ENCODE measurements at places on chromosomes 3 and 15. TPM values are rescaled to one million over a fixed set of nuclear protein-coding genes. Genes with fewer than 3 reads are reported as not detected.

- H3K27me3 ChIP-seq = no peaks in the 10 kb centered on the region
- H3K4me1 ChIP-seq = peaks cover 20% of the 10 kb centered on the region
- peak overlapping the region; percentile 48 for H3K4me3 ChIP-seq
Measured at GRCh38 chr3:114624047-114624445, 330.2 kb downstream of the TIGIT start.

Gene PLA1A
- total RNA-seq = not detected

Gene RBPMS2
- 0.17 TPM for total RNA-seq

GRCh38 chr15:75152382-75153079, 49.2 kb upstream of the C15orf39 start:
- peak overlapping the region; percentile 12 for H3K27ac ChIP-seq
- DNase-seq = no peak
- H3K4me3 ChIP-seq = no peak overlapping the region
- H3K27me3 ChIP-seq = no peaks in the 10 kb centered on the region

Gene IDH2
- 10.2 TPM for total RNA-seq

- no peaks in the 10 kb centered on the region for H3K36me3 ChIP-seq
- no peak overlapping the region for H3K27ac ChIP-seq
- no peak overlapping the region for H3K4me3 ChIP-seq
- no peak for DNase-seq
Measured at GRCh38 chr3:56761023-56761422, 40.7 kb downstream of the ARHGEF3 start.

- no peaks in the 10 kb centered on the region for H3K36me3 ChIP-seq
- H3K27me3 ChIP-seq = no peaks in the 10 kb centered on the region
- H3K4me1 ChIP-seq = peaks cover 15% of the 10 kb centered on the region
- no peak for DNase-seq
- peak overlapping the region; percentile 73 for H3K27ac ChIP-seq
Measured at GRCh38 chr3:177778633-177779032, 581.4 kb upstream of the TBL1XR1 start.

DNA sequence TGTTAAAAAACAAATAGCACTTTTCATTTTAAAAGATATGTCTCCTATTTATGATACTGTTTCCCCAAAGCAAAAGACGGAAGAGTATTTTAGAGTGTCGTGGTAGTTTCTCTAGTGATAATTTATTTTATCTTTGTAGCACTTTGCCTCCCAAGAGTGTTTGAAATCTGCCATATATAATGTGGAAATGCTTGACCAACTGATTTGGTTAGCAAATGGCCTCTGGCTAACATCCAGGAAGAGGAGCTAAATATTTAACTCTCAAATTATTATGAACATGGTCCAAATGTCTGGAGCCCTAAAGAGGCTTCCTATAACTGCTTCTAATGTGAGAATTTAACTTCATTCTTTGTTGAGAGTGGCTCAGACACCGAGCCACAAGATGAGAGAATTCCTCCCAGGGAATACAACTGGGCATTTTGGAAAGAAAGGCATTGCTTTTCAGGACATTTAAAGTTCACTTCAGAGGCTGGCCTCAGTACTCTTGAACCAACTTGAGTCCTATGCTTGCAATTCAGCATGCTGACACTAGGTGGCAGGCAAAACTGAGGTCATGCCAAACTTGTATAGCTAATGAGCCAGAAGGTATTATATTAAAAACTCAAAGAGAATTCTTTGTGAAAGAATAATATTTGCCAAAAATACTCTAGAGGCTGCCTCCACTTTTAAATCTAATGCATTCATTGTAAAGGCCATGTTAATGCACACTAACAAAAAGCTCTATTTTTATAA, 104.5 kb downstream of the RARB start:
- H3K4me1 ChIP-seq = no peaks in the 10 kb centered on the region
- H3K36me3 ChIP-seq = no peaks in the 10 kb centered on the region
- no peaks in the 10 kb centered on the region for H3K27me3 ChIP-seq
- peak; percentile 45 for DNase-seq
- no peak overlapping the region for H3K4me3 ChIP-seq

GRCh38 chr15:45710657-45711056, 75.8 kb downstream of the SQOR start:
- no peaks in the 10 kb centered on the region for H3K36me3 ChIP-seq
- H3K27ac ChIP-seq = no peak overlapping the region
- no peak overlapping the region for H3K4me3 ChIP-seq
- peaks cover 13% of the 10 kb centered on the region for H3K4me1 ChIP-seq
- no peak for DNase-seq

Gene IGF1R
- total RNA-seq = 53.3 TPM
